ENCODE measurements at places on chromosomes 4 and X.

- DNase-seq, result no peak
Observed at GRCh38 chr4:70062000-70062399, 11.8 kb downstream of the HTN1 start.

DNA sequence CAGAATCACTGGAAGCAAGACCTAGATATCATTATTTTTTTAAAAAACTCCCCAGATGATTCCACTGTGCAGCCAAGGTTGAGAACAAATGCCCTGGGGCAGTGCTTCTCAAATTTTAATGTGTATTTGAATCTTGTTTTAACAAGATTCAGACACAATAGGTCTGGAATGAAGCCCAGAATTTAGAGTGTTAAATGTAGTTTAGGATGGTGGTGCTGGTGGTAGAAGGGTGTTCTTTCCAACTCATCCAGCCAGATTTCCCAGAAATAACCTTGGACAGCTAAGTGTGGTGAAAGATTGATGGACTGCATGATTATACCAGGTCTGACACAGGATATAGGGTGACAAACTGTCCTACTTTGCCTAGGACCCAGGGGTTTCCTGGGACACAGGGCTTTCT, 120.1 kb upstream of the MED14 start:
- DNase-seq, result no peak

- no peak for DNase-seq
Observed at GRCh38 chrX:41526925-41527324, 79.8 kb downstream of the NYX start.

DNA sequence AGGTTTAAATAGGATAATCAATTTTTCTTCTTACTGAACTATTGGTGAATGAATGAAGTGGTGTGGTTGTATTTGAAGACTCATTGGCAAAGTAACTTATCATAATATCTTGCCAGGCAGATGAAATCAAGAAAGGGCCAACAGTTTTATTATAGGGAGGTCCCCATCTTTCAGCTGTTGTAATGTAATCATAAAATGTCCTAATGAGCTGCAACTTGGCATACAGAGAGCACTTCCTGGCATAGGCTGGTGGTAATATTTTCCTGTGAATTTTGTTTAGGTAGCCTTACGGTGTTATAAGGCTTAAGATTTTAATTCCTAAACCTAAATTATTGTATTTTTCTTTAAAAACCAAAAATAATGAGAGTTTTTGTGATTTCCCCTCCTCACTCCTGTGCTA, 17.5 kb downstream of the FHIP1A start:
- no peak for DNase-seq

DNA sequence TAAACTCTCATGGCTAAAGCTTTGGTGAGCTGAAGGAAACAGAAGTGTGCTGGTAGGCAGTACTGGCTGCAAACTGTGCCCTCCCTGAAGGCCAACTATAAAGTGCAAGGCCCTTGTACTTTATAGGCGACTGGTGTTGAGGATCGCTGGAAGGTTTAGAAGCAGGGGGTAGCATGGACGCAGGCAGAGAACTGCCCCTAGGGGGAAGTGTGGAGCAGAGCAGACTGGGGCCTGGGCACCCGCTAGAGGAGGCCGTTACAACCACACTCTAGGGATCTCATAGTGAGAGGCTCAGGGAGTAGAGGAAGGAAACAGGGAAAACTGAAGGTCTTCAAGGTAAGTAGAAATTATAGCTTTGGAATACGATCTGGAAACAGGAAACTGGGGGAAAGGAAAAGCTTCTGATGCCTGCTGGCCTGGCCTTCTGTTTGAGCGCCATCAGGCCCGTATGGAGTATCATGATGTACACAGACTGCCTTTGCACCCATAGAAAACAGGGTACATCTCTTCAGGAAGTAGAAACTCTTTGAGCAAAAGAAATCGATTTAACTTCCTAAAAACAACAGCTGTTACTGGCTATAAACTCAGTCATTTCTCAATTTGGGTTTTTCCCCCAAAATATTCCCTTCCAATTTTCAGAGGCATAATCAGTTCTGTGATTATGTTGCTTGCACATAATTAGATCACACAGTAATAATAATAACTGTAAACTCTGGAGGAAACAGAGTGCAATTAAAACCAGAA, 23.9 kb upstream of the TMSB4X start:
- DNase-seq, result no peak

DNA sequence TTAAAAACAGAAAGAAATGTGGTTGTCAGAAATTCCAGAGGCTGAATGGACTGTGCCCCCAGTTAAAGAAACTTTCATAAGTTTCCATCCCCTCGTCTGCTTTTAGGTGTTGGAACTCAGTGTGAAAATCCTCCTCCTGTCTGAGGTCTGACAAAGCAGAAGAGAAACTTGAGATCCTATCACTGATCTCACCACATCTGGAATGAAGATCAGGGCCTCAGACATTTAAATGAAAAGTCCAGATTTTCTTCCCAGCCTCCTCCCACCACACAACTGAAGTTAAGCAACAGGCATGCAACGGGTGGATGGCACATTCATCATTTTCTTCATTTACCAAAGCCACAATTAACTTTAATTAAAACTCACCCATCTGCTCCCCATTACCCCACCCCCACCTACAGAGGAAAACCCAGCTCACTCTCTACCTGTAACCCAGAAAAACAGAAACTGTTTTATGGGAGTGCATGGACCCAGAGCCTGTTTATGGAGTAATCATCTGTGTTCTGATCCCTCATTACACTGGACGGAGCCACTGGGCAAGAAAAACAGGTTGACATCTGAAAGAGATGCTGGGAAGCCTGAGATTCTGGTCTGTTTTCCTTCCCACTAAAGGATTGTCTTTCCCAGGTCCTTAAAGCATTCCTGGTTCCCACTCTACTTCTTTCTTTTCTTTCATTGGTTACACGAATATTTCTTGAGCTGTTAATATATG, 58.1 kb upstream of the HOPX start:
- DNase-seq, result no peak

- no peak for DNase-seq
Observed at GRCh38 chrX:1720836-1721235, 106.0 kb downstream of the ASMT start.

GRCh38 chrX:154797006-154797405, 8.3 kb downstream of the MPP1 start:
- no peak for DNase-seq

DNA sequence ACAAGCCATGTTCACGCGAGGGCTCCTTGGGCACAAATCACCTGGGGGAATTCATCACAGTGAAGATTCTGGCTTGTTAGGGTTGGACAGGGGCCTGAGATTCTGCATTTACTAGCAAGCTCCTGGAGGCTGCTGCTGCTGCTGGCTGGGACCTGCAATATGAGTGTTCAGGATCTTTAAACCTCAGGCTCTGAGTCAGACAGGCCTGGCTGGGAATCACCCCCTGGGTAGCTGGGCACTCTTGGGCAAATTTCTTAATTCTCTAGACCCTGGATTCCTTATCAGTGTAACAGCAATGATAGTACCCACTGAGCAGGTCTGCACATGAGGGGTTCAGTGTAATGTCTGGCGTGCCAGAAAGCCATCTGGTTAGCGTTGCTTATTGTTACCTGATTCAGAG, 101.5 kb downstream of the DHX15 start:
- DNase-seq, result no peak

DNA sequence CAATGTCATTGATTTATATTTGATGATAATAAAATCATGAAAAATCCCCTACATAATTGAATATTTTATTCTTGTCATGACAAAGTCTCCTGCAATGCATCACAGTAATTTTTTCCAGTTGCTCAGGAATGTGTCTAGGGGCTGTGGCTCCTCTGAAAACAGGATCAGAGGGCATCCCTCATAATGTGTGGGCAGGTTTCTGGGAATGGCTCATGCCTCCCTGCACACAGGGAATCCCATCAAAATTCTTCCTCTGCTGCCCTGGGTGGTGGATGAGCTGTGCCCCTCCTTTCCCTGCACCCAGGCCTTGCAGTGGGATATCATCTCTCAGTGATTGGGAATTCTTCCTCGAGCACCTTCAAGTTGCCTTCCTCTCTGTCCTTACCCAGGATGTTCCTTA, 20.4 kb upstream of the PUDP start:
- no peak for DNase-seq

DNA sequence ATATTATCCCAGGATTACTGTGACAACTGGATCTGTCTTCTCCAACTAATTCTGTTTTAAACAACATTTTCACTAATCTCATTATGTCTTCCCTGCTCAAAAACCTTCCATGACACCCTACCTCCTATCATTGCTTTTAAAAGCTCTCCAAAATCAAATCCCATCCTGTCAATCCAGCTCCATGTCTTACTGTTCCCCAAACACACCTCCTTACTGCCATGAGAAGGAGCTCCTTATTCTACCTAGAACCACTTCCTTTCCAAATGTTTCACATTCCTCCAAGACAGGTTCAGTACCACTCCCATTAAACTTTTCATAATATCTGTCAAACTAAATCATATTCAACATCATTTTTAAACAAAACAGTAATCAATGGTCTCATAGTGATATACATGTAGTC, 66.9 kb upstream of the WDR17 start:
- no peak for DNase-seq

GRCh38 chrX:110119480-110119879, 116.6 kb downstream of the TMEM164 start:
- no peak for DNase-seq

- DNase-seq, result no peak
Observed at GRCh38 chr4:76386566-76387305, 34.2 kb downstream of the CCDC158 start.

DNA sequence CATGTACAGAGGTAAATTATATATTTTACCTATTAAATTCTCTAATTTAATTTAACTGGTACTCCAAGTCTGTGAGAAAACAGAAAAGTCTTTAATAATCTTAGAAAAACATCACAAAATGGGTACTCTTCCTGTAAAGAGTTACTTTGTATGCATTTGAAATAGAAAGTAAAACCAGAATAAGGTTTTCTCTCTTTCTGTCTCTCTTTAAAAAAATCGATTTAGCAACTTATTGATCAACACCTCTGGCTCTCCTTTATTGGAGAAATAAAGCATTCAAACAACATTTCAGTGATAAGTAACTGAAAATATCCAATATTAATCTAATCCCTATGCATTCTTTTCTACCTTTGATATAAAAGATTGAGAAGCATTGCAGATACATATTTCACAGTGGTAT, 27.4 kb downstream of the ATOH1 start:
- no peak for DNase-seq

- no peak for DNase-seq
Observed at GRCh38 chr4:5238173-5238572, 186.9 kb downstream of the STK32B start.

DNA sequence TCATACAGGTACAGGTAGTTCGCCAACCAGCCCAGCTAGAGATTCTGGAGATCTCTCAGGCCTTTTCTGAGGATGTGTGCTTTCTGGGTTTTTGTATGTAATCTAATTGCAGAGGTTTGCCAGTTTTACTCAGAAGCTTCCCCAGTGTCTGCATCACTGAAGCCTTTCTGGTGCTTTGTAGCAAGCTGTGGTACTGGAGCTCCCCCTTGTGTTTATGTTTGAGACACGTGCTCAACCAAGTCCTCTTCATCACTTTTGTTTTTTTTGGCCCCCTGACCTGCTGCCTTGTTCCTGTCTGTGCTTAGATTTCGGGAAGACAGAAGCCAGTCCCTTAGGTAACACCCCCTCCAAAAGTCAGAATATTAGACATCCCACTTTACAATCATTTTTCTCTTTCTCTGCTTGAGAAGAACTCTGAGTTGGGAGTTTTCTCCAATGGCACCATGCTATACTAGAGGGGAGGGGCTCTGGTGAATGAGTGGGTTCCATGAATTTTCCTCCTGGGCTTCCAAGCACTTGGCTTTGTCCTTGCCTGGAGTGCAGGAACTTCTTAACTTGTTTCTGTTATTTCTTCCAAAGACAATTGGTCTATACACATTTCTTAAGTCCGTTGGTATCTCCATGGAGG, 128.4 kb upstream of the TBC1D9 start:
- no peak for DNase-seq

- DNase-seq, result no peak
Observed at GRCh38 chrX:2640436-2641150, 50.5 kb upstream of the CD99 start.

DNA sequence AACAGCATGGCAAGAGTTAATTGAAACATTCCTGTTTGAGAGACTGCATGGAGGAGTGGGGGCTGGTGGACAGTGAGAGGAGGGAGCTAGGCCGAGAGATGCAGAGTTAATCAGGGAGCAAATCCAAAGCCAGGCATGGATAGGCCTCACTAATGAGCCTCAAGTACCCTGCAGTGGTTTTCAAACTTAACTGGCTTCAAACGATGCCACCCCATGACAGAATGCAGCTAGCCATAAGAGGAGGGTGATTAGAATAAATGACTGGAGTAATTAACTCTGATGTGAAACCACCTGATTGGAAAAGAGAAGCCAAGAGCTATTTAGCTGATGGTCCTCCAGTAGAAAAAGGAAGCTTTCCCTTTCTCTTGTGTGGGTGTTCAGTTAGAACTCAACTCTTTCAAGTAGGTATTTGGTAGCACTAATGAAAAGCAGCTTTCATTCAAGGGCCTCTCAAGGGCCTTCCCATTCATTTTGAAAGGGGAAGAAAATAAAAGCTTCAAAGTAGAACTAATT, 215.4 kb upstream of the MAB21L2 start:
- DNase-seq, result no peak

GRCh38 chrX:69024931-69025330, 140.3 kb downstream of the PJA1 start:
- no peak for DNase-seq

DNA sequence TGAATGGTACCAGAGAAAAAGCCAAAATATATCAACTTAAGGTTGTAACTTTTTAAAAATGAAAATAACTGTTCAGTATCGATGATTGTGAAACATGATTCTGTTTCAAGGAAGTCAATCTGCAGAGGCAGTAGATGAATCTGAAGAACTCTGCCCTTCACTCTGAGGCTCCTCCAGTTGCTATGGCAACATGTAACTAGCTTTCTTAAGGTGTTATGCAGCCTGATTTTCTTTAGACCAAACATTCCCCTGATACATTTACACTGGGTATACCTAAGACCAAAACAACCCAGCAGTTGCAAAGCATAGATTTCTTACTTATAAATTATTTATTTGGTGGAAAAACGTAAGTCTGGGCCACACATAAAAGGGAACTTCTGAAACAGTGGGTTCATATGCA, 133.6 kb upstream of the RASGEF1B start:
- no peak for DNase-seq

- no peak for DNase-seq
Observed at GRCh38 chr4:48799157-48799556, 19.1 kb upstream of the FRYL start.

- no peak for DNase-seq
Observed at GRCh38 chr4:8371596-8371995, 68.9 kb downstream of the ACOX3 start.

DNA sequence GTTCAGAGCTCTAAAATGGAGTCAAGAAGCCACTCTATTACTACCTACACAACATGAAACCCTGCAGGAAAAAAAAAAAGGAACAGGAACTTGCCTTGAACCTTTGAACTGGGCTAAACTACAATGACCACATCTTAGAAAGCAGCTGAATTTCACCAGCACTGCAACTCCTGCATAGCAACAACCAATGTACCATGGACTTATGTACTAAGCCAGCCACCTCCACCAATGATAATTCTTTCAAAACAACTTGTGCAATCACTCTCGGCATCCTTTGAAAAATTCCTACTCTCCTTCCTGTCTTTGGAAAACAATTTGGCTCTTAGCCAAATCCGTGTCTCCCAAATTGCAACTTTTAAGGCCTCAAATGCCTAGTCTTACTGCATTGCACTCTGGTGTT, 26.8 kb upstream of the FMR1 start:
- DNase-seq, result no peak
